Hindlimb muscle (tissue), 1 donor: ENCODE measurements at places on chromosomes 11 and 22. TPM values are rescaled to one million over a fixed set of nuclear protein-coding genes. Genes with fewer than 3 reads are reported as not detected.

Gene TSSK2
- polyA plus RNA-seq, result 0.56 TPM

Gene SLC25A18
- polyA plus RNA-seq, result 0.71 TPM

Gene IFITM10
- polyA plus RNA-seq, result 0.19 TPM

Gene MMP12
- polyA plus RNA-seq, result not detected

Gene UBE4A
- polyA plus RNA-seq, result 22.2 TPM

Gene OR5AK2
- not detected for polyA plus RNA-seq

Gene TRIM51G
- not detected for polyA plus RNA-seq

Gene LRRC75B
- polyA plus RNA-seq, result 9.2 TPM

Gene SEZ6L
- polyA plus RNA-seq, result 0.31 TPM

Gene RNF169
- 15.5 TPM for polyA plus RNA-seq

Gene TMEM41B
- 14.9 TPM for polyA plus RNA-seq

Gene UPK3A
- not detected for polyA plus RNA-seq

Gene GGTLC2
- not detected for polyA plus RNA-seq

Gene SPTBN2
- 24.3 TPM for polyA plus RNA-seq

Gene MMP3
- not detected for polyA plus RNA-seq
